ENCODE measurements at places on chromosomes 13 and 19.

DNA sequence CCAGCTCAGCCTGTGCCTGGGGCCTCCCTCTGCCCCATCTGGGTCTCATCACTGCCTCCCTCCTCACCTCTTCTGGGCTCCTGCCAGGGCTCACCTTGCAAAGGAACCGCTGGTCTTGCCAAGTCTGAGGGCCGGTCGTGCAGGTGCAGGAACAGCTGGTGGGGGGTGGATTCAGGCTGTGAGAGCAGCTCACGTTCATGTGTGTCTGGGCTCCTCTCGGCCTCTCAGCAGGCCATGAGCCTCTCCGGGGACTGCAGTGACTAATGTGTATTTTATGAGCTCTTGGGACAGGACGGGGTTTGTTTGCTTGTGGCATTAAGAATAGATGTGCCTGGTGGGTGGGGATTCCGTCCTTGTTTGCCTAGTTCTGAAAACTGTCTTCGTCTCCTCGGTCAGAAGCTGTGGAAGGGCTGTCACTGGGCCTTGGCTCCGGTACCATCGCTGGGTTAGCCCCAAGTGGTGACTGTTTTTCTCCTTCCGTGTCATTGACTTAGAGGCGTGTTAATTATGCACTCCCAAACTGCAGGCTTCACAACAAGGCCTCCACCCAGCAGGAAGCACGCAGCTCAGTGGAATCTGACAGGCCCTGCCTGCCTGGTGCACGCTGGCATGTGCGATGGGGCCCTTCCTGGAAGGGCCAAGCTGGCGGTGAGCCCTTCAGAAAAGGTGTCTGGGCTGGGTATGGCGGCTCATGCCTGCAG, 77.6 kb downstream of the KDM4B start:
- DNase-seq = no peak

DNA sequence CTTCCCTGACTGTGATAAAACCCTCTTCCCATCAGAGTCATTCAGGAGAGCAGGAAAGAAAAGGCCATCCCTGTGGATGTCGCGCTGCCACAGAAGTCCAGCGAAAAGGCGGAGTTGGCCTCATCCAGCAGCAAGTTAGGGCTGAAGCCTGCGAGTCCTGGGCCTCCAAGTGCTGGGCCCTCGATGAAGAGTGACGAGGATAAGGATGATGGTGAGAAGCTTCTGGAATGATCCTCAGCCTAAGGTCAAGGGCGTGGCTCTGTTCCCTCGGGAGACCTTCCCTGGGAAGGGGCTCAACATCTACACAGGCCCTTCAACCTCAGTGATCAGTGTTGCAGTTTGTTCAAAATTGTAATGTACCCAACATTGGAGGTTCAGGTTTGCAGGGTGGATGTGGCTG, 22.3 kb downstream of the TEX29 start:
- no peak for DNase-seq

GRCh38 chr19:1690699-1691307, 38.4 kb upstream of the TCF3 start:
- peak; percentile 42 for DNase-seq

DNA sequence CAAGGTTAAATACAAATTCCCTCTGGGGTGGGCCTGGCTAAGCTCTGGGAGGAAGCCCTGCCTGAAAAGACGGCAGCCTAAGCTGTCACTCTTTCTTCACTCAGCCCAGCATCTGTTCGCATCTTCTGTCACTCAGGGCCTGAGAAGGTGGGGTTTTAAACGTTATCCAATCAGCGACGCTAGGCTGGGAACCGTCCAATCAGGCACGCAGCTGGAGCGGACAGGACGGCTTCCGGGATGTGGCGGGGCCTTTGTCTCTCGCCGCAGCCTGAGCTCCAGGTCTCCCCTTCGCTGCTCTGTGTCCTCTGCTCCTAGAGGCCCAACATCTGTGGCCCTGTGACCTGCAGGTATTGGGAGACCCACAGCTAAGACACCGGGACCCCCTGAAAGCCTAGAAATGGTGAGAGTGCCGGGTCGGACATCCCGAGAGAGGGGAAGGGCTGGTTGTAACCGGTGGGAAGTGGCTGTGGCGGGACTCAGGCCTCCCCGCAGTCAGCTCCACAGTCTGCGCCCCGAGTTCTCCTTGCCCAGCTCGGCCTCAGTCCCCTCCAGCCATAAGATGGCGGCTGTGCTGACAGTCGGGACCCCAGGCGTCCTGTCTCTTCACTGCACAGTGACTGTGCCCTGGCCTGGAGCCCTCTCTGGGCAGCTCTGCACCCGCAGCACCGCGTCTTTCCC, at the start of gene ZNF431:
ZNF431 (plus strand) TSS at position 254 of the 678 bp plus-strand sequence; CDS start at position 398, 144 bp downstream.
- DNase-seq = peak; percentile 98

- no peak for DNase-seq
Measured at GRCh38 chr13:42549552-42549936, 24.4 kb upstream of the TNFSF11 start.

- no peak for DNase-seq
Measured at GRCh38 chr13:103514619-103515018, 448.4 kb upstream of the SLC10A2 start.

- DNase-seq = no peak
Measured at GRCh38 chr13:63305641-63306133, 1890.0 kb upstream of the PCDH20 start.

GRCh38 chr19:49639401-49640112, 386 bp downstream of the RRAS start:
- DNase-seq = no peak

- DNase-seq = no peak
Measured at GRCh38 chr13:39013462-39013861, 22.8 kb upstream of the STOML3 start.

All from Jurkat, Clone E6-1 (cell line).